ENCODE measurements at places on chromosomes 4 and X.

GRCh38 chrX:24990535-24990934 lies 25.2 kb downstream of the ARX start:
- peak; percentile 77 for DNase-seq

- DNase-seq = no peak
Measured at GRCh38 chr4:149754526-149754925, 61.1 kb downstream of the IQCM start.

DNA sequence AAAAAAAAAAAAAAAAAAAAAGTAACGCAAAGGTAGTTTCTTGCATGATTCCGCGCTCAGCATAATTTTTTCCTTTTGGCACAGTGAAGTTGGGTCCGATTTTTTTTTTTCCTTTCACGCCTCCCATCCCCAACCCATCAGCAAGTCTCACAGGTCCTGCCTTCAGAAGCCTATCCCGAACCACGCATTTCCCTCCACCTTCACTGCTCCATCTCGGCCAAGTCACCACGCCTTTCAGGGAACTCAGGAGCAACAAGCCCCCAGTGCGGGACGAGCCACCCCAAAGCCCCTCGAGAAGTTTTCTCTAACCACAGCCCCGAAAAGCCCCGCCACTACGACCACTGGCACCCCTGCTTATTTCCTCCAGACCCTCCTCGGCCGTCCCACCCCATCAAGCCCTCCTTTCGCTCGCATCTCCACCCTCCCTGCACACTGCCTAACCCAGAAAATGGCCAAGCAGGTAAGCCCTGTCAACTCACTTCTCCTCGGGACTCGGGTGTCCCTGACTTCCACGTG lies 1.0 kb downstream of the SLBP start:
- DNase-seq = no peak

DNA sequence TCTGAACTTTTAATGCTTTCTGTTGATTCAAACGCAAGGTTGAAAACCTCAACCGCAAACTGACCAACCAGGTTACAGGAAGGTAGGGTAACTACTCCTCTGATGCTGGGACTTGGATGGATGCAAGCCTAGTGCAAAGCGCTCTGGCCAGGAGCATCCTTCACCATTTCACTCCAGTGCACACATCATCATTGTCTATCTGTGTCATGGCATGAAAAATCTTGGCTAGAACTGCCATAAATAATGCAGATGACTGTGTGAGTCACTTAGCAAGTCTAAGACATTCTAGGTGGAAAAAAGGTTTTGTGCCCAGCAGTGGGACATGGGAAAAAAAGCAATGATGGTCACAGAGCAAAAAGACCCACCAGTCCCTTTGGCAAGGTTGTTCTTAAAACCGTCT lies 10.9 kb downstream of the ADGRA3 start:
- DNase-seq = no peak

- no peak for DNase-seq
Measured at GRCh38 chr4:17448689-17449088, 63.2 kb downstream of the QDPR start.

GRCh38 chrX:153820601-153821000 lies 9.7 kb downstream of the PDZD4 start:
- DNase-seq = no peak

DNA sequence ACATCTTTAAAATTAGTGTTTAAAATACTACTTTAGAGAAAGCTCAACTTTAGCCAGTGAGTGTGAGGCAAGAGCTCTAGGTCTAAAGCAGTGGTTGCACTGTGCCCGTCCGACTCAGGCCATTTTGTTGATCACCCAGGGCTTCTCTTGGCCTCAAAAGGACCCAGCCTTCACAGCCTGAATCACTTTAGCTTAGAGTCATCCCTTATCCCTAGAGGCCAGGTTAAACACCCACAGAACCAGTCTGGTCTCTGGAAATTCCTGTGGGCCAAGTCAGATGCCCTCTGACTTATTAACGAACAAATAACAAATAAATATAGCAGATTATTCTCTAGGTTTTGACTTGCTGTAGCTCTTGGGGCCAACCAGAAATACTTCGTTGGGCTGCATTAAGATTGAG lies 102.3 kb downstream of the WWC2 start:
- DNase-seq = no peak

DNA sequence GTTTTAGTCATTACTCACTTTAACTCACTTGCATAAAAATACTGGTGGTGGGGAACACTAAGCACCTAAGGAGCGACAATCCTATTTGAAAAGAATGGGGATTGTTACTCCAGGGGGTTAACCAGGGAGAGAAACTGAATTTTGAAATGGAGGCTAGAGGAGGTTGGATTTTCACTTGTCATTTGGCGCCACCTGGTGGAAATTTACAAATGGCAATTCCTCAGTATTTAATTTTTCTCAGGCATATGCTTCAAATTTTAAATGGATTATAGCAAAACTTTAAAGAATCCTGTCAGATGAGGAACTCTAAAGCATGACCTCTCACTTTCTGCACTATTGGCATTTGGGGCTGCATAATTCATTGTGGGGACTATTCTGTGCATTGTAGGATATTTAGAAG lies 2.7 kb upstream of the GEMIN8 start:
- DNase-seq = peak; percentile 67

- DNase-seq = no peak
Measured at GRCh38 chrX:22397566-22397965, 124.9 kb downstream of the CBLL2 start.

- peak; percentile 46 for DNase-seq
Measured at GRCh38 chr4:111937368-111937767, 207.9 kb upstream of the FAM241A start.

GRCh38 chr4:55608591-55608990 lies 16.5 kb upstream of the PDCL2 start:
- no peak for DNase-seq

GRCh38 chr4:112357897-112358296 lies 60.7 kb downstream of the ALPK1 start:
- DNase-seq = no peak

DNA sequence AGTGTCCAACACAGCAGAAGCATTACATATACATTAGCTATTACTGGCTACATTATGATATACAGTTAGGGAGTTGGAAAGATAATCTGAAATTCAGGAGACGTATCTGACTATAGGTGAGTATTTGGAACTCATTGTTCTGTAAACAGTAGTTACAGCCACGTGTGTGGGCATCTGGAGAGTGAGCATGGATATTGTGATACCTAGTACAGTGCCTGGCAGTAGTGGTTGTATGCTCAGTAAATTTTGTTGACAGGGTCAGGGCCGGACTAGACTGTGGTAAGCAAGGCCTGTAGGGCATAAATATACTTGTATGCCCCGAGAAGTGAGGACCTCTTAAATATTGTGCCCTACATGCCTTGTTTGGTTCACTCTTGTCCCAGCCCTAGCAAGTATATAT lies 2.9 kb downstream of the F9 start:
- DNase-seq = no peak

GRCh38 chr4:152220201-152220666 lies 315.7 kb downstream of the FBXW7 start:
- DNase-seq = no peak

- no peak for DNase-seq
Measured at GRCh38 chr4:152680988-152681603, 1.3 kb upstream of the TMEM154 start.

DNA sequence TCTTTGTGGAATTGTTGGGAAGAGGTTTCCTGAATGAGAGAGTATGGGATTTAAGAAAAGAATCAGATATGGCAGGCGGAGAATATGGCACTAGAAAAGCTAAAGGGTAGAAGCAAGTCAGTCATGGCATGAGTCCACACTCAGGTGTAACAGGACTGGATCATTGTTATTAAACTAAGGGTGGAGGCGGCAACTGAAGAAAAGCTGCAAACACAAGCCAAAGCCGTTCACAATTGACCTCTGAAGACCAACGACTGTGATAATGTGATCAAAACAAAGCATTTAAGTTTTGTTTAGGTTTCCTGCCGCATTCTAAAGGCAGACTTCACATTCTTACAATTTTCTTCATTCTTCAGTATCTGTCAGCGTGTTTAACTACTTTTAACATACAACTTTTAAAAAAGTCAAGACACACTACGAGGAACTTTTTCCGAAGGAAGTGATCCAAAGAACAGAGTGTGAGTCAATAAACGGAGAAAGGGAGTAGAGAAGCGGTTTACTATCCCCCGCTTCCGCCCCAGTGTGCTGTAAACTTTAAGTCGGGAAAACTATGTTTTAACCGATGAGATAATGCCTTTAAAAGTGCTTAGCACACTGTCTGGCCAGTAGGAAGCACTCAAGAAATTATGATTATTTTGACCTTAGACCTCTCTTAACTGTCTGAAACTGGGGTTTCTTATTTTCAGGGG lies 909 bp upstream of the SLAIN2 start:
- peak; percentile 35 for DNase-seq

GRCh38 chr4:186701273-186701672 lies 22.4 kb downstream of the FAT1 start:
- no peak for DNase-seq

- DNase-seq = no peak
Measured at GRCh38 chrX:39427906-39428305, 626.6 kb downstream of the MID1IP1 start.

- DNase-seq = no peak
Measured at GRCh38 chr4:139973015-139973414, 181.0 kb downstream of the MAML3 start.

- DNase-seq = peak; percentile 1
Measured at GRCh38 chr4:173009129-173009823, 159.3 kb upstream of the GALNT7 start.

DNA sequence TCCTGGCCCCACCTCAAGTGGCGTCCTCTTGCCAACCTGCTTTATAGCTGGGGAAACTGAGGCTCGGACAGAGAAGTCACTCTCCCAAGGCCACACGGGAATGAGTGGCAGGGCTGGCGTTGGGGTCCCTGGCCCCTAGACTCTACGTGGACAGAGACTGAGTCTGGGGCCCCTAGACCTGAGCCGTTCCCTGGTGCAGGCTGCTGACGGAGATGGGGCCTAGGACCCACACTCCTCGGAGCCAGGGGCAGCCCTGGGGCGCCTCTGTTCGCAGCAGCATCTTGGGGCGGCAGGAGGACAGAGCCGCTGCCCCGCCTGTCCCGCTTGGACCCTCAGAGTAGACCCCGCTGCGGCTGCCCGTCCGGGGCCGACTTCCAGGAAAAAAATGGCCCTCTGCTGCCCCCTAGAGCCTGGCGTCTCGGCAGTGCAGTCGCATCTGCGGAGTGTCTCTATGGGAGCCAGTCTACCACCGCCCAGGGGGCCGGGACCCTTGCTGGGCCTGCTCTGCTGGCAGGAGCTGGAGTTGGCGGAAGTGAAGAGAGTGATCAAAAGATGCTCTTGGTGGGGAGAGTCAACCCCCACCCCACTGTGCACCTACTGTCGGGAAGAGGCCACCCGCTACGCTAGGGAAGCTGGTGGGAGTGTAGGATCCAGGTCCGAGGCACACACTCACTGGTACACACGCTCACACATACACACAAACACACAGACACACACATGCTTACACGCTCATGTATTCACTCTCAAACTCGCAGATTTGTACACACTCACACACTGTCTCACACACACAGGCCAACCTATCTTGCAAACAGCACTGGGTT lies 220.1 kb downstream of the AFAP1 start:
- DNase-seq = peak; percentile 59

- no peak for DNase-seq
Measured at GRCh38 chr4:76569225-76569624, 134.2 kb downstream of the SHROOM3 start.

DNA sequence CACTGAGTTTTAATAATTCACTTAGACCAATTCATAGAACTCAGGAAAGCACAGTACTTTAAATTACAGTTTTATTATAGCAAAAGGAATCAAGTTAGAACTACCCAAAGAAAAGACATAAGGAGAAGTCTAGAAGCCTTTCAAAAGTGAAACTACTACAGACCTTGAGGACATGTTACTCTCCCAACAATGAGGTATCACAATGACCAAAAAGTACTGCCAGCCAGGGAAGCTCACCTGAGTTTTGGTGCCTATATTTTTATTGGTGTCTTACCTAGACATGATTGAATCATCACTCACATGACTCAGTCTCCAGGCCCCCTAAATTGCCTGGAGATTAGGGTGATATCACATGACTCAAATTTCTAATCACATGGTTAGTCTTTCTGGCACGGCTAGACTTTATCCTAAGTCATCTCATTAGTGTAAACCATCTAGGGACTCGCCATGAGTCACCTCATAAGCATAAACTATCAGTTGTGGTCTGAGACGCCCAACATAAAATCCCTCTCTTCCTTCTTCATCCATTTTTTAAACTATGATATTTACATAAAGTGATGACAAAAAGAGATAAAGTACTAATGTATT lies 372.3 kb downstream of the TMA16 start:
- DNase-seq = no peak

DNA sequence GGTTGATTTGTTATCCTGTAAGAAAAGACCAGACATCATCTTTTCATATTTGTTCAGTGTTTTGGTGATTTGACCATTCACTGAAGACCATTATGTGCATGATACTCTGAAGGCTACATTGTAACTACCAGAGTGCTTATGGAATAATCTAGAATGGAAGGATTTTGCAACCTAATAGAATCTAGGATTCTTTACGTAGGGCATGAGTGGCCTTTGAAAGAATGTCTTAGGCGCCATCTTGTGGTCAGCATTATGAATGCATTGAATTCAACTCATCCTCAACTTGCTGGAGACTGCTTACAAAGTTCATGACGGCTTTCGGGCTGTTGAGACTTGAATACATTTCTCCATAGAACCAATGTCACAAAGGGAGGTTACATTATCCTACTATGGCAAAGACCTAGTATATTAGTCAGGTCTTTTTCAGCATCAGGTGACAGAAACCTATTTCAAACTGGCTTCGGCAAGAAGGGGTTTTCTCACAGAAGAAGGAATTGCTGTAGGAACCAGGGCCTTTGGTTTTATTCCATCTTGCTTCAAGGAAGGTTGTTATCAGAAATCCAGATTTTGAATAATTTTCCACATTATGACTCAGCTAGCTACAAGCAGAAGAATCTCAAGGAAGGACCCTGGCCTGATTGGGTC lies 104.1 kb downstream of the GPAT3 start:
- peak; percentile 23 for DNase-seq

- DNase-seq = no peak
Measured at GRCh38 chr4:106323119-106323518, 6.8 kb downstream of the AIMP1 start.

DNA sequence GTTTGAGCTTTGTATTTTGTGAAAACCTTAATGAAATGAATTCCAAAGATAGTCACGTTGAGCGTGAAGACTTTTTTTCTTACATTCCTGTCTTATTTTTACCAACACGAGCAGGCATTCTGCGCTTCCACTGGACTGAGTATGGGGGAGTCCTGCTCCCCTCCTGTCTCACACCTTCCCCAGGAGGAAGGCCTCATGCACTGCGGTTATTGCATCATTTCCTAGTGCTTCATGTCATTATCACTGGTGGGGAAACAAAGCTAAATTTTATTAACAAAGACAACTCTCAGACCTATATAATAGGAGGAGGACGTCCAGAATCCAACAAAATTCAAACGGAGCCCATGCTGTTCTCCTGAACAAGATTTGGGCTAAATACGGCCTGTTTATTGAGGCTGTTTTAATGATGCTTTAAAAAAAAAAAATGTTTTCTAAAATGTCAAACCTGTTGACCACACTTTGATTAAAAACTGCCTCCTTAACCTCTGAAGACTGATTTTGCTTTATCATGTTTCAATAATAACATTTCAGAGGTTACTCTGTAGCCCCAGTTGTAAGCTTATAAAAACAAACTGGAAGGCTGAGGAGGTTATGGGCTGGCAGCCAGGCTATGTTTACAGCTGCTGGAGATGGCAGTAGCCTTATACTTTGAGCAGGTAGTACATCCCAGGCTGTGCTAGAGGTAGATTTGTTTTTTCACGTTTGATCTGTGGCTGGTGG lies 118.0 kb downstream of the SOWAHB start:
- DNase-seq = no peak
